ENCODE measurements at places on chromosomes 5 and 9.

DNA sequence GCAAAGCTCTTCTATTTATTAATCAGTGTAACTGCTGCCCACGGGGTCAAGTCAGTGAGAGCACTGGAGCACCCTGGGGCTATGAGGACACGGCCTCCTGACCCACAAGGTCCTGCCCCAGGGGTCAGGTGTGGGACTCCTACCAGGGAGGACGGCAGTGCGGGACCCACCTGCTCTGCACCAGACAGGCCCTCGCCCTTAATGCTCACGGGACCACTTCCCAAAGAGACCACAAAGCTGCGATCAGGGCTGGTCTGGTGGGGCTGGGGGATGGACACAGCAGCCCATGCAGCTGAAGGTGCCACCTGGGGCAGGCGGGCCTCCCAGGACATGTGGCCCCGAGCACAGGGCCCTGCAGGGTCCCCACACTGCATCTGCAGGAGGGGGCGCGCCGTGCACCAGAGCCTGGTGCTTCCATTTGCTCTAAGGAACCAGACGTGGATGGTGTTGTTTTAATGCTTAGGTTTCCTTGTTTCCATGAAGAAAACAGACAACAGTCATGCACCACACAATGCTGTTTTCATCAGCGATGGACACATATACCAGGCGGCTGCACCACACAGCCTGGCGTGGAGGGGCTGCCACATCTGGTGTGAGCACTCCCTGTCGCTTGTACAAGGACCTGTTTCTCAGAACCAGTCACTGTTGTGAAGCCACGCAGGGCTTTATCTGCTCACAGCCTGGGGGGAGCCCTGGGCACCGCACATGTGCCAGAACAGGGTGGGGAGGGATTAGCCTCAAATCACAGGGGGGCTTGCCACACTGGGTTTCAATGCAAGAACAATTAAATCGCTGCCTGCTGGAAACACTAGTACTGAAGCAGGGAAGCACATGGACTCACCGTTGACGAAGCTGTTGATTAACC, 22.6 kb downstream of the CLPTM1L start:
- DNase-seq: no peak

DNA sequence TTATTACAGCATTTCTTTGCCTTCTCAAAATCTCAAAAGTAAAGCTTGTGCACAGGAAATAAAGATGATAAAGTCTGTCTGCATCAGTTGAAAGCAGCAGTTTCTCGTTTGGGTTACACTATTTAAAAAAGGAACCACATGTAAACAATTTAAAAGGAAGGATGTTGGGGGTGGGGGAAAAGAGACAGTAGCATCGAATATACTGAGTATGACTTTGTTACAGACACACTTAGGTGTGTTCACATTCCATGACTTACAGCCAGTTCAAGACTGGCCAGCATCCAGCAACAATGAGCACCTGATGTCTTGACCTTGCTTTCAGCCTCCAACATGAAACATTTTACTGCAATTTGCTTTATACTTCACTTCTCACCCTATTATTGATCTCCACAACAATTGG, 8.7 kb downstream of the GAPT start:
- no peak for DNase-seq

GRCh38 chr5:429453-430188, 13.4 kb upstream of the EXOC3 start:
- no peak for DNase-seq

GRCh38 chr5:12910641-12911040, 1006.4 kb upstream of the CTNND2 start:
- DNase-seq: no peak

DNA sequence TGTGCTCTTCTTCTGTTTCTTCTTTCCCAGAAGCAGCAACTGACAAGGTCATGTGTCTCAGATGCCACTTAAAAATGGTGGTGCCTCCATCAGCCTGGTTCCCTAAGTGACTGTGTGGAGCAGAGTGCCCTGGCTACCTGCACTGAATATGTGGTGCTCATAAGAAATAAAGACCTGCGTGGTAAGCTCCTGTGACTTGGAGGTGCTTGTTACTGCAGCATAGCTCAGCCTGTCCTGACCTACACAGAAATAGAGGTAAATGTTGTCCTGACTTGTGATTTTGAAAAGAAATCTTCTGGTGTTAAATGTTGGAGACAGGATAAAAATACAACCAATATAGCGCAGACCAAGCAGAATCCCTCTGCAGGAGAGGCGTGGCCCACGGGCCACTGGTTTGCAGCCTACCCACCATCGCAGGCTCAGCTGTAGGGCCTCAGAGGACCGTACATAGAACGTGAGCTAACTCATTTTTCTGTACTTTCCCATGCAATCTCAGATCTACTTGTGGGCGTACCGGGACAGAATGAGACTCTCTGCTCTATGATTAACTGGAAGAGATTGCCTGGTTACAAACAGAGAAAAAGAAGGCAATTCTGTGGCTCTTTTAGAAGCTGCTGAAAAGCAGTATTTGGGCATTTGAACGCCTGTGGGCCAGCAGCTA, 79.4 kb upstream of the UNC5A start:
- DNase-seq: no peak

- DNase-seq: no peak
Measured at GRCh38 chr9:134548185-134548584, 93.4 kb upstream of the COL5A1 start.

DNA sequence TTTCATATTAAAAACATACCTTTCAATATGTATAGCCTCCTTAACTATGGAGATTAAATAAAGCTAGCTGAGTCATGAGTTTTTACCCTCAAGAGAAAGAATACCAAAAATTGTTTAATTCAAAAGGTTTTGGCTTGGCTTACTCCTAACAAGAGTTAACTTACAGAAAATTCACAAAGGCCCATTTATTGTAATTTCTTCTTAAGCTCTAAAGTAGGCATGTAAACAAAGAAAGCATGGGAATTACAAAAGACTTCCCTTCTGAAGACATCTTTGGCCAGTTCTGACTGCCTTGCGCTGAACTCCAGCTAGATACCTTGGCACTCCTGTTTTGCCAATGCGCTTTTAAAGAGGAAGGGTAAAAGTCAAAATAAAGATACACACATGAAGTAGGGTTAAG, 28.2 kb downstream of the PUM3 start:
- DNase-seq: no peak
